PC-9 (cell line): ENCODE measurements at places on chromosomes 16 and 17. TPM values are rescaled to one million over a fixed set of nuclear protein-coding genes. Genes with fewer than 3 reads are reported as not detected.

The VASN gene
- 45.3 and 49.8 TPM in 2 replicates for total RNA-seq

DNA sequence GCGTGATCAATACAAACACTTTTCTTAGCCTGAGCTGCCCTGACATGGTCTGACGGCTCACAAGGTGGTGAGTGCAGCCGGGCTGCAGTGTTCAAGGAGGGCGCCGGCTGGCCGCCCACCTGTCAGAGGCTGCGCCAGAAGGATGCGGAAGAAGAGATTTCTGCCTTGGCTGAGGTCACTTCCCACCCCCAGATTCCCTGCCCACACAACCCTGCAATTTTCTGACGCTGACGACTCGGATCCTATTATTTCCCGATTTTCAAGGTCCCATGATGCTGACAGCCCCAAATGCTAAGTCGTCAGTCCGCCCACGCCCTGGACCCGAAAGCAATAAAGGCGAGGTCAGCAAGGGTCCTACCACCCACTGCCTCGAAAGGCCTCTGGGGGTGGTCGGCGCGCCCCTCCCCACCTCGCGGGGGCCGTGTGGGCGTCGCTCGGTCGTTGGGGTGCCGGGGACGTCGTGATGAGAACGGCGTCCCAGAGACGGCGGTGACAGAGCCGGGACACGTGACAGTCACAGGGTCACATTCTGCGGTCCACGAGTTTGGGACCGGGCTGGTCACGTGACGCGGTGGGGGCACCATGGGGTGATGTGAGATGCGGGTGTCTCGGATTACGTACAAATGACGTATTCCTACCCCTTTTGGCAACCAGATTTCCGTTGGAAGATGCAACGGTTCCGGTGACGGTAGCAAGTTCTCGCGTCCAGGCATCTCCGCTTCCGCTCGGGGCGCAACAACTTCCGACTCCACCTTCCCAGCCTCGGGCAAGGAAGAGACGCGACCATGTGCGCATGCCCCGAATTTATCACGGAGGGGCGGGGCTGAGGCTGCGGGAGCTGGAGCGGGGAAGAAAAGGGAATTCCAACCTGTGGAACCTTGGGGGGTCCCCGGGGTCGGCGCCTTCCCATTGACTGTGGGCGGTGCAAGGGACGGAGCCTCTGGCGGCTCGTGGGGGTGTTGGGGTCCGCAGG is at the start of gene STX4:
Gene STX4, plus strand, starts transcription at position 823 of the 973 bp plus-strand sequence. CDS start 248 bp downstream, outside the sequence.
- H3K36me3 ChIP-seq = no peaks in the 10 kb centered on the region
- H3K4me1 ChIP-seq = peaks cover 12% of the 10 kb centered on the region
- no peaks in the 10 kb centered on the region for H3K27me3 ChIP-seq
- DNase-seq = peak; percentile 93

DNA sequence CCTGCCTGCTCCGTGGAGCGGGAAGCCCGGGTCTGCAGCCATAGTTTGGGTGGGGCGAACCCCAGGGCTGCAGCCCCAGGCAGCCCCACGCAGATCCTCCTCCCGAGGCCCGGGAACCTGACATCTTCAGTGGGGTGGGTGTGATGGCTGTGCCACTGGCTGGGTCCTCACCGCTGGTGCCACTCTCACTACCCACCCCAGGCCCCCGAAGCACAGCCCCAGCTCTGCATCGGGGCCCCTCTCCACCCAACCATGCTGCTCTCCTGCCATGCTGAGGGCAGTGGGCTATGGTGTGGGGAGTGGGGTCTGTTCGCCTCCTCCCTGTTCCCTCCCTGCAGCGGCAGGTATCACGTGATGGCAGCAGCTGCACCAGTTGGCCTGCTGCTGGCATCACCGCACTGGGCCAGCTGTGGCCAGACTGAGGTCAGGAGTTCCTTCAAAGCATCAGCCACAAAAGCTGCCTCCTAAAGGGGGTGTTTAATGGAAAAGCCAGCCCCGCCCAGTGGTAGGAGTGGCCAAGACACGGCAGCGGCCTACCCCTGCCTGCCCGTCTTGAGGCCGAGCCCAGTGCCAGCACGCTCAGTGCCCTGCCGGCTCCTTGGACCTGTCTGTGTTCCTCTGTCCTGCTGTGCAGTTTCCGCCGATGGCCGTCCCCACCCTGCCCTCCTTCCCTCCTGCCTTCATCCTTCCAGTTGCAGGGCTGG is 10.8 kb downstream of the KCTD5 start:
- no peaks in the 10 kb centered on the region for H3K4me1 ChIP-seq
- no peaks in the 10 kb centered on the region for H3K36me3 ChIP-seq

- no peaks in the 10 kb centered on the region for H3K27me3 ChIP-seq
- DNase-seq = peak; percentile 79
- peak overlapping the region; percentile 90 for H3K27ac ChIP-seq
- no peaks in the 10 kb centered on the region for H3K36me3 ChIP-seq
Observed at GRCh38 chr16:81632392-81633146, 146.5 kb upstream of the PLCG2 start.

DNA sequence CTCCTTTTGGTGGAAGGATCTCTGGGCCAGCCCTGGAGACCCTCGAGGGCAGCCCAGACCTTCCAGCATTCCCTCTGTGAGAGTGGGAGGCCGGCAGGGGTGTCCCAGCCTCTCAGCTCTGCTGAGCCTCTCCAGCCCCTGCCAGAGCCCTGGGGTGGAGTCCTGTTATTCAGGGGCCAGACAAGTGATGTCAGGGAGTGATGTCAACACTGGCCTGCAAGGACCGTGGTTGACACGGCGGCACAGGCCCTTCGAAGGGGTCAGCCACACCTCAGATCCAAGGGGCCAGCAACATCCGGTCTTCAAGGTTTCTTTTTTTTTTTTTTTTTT is 231.2 kb downstream of the KATNIP start:
- H3K4me3 ChIP-seq = no peak overlapping the region
- peak; percentile 23 for DNase-seq
- H3K27ac ChIP-seq = no peak overlapping the region
- H3K4me1 ChIP-seq = no peaks in the 10 kb centered on the region

GRCh38 chr17:80892900-80893603 is 98.6 kb upstream of the CHMP6 start:
- peak overlapping the region; percentile 44; the same call in 1 of the 2 replicates for H3K4me3 ChIP-seq
- peak; percentile 61 for DNase-seq
- no peaks in the 10 kb centered on the region for H3K36me3 ChIP-seq
- H3K27ac ChIP-seq = peak overlapping the region; percentile 95
- no peaks in the 10 kb centered on the region for H3K27me3 ChIP-seq
